Activated CD4-positive, alpha-beta T cell treated with anti-CD3 and anti-CD28 coated beads for 1 hour (primary cell): ENCODE measurements at places on chromosomes 2 and 18.

DNA sequence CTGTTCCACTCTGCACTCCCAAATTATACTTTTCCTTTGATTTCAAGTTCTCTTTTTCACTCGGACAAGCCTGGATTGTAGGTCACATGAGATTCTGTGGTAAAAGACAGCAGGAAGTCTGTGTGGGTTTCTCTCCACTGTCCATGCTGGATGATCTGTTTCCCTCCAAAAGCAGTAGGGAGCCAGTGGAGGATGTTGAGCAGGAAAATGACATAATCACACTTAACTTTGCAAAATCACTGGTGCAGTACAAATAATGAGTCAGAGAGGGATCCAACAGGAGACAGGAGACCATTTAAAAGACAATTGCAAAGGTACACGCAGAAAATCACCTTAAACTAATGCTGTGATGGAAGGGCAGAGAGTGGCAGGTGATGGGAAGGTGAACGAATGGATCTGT, 301.3 kb downstream of the ZNF407 start:
- no peak for DNase-seq

- no peak for DNase-seq
Measured at GRCh38 chr2:70817284-70817954, 3.0 kb downstream of the CLEC4F start.

DNA sequence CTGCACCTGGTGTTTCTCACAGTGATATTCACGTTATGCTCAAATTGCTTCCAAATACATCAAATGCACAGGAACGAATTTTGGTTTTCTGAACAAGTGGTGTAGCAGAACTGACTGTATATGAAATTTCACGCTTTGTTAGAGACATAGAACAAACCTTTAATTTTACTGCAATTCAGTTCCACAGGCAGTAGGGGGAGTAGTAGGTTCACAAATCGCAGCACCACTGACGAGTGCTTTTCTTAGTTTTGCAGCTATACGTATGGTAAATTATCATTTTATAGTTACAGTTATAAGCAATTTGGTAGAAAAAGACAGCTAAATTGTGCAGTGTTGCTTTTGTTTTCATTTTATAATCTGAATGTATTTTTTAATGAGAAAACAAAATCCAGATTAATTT, 113.3 kb downstream of the KIAA1328 start:
- DNase-seq: no peak

GRCh38 chr18:68769461-68769860, 28.4 kb upstream of the CCDC102B start:
- DNase-seq: no peak

- no peak for DNase-seq
Measured at GRCh38 chr2:3742743-3743508, 39.6 kb downstream of the DCDC2C start.

GRCh38 chr2:197677056-197677455, 1.7 kb upstream of the RFTN2 start:
- DNase-seq: no peak

GRCh38 chr18:12460874-12461273, 53.1 kb downstream of the PRELID3A start:
- DNase-seq: no peak
